ENCODE measurements at places on chromosomes 7 and 10.

DNA sequence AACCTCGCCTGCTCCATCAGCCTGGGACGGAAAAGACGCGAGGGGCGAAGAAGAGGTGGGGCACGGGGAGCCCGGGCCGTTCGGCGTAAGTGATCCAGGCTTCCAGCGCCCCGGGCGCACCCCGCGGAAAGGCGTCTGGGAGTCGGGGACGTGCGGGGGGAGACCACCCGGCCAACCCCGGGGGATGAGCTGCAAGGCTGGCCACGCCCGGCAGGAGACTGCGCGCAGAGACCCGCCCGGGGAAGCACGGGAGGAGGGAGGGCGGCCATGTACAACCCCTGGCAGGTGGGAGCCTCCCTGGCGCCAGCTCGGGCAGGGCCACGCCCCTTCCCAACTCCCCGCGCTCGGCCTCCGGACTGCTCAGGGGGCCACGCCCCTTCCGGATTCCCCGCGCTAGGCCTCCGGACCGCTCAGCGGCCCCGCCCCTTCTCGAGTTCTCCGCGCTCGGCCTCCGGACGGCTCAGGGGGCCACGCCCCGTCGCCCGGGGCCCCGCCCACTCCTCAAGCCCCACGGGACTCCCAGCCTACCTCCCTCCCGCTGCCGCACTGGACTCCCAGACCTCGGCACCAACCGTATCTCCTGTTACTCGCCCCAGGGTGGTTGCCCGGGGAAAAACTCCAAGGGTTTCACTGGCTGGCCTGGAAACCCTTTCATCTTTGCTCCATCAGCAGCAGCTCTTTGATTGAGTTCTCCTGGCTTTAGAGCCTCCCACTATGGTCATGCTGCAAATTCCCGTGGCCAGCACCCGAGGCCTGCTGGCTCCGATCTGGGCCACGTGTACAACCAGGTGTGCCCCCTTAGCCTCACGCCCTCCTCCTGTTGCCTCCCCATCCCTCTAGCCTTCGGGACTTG is 284.4 kb downstream of the ZEB1 start:
- DNase-seq, result peak; percentile 71

GRCh38 chr7:121488111-121488650 is 92.1 kb upstream of the FAM3C start:
- no peak for DNase-seq

GRCh38 chr7:86863452-86863851 is 196.0 kb downstream of the ELAPOR2 start:
- DNase-seq, result no peak

GRCh38 chr10:62814756-62815380 is 1.3 kb downstream of the EGR2 start:
- DNase-seq, result no peak

DNA sequence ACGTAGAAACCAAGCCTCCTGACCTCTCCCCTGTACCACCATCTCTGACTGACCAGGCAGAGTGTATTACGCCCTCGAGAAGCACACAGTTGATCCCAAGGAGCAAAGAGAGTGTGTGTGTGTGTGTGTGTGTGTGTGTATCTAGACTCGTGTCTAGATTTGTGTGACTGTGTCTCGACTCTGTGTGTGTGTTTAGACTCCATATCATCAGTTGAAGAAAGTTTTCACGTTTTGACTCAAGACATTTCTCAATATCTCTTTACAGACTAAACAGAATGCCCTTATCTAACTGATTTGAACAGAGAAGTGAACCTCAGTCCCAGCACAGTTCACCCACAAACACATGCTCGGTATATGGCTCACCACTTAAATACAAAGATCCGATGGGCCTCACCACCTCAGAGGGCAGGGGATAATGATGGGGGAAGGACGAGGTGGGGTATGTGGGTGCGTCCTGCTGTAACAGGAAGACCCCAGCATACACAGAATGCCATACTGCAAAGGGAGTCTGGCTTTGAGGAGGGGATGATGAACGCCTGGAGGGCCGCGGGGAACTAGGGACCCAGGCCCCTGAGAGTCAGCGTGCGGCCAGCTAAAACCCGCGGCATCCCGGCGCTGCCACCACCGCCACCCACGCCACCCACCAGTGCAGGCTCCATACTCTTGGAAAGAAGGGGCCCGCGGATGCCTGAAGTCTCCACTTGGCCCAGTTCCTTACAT is 780 bp downstream of the ALDH18A1 start:
- peak; percentile 12 for DNase-seq

- no peak for DNase-seq
These were observed 19.6 kb upstream of the GTPBP4 start for GRCh38 chr10:968546-969199.

- no peak for DNase-seq
These were observed 2.2 kb upstream of the C10orf95 start for GRCh38 chr10:102453502-102453901.

- DNase-seq, result no peak
These were observed 139.0 kb downstream of the MGMT start for GRCh38 chr10:129605986-129606518.

DNA sequence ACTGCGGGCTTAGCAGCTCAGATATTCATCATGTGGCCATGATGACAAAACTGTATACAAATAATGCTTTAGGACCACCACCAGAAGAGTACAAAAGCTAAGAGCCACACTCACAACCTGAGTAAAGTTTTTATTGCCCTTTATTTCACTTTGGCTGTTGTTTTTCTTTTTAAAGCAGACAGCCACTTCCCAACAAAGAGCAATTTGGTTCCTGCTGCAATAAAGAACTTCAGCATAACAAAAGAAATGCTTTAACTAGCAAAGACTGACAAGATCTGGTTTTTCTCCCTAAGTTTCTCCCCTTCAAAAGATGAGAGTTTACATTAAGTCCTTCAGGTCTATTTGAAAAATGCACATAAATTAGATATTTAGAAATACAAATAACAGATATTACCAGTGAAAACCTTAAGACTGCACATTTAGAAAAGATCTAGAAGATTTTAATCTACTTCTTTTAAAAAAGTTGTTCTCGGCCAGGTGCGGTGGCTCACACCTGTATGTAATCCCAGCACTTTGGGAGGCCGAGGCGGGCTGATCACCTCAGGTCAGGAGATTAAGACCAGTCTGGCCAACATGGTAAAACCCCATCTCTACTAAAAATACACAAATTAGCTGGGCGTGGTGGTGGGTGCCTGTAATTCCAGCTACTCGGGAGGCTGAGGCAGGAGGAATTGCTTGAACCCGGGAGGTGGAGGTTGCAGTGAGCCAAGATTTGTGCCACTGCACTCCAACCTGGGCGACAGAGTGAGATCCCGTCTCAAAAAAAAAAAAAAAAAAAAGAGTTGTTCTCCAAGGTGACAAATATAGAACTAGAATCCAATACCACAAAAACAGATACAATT is 59.4 kb downstream of the WAPL start:
- DNase-seq, result no peak

- peak; percentile 69 for DNase-seq
These were observed 4.1 kb downstream of the KCNIP2 start for GRCh38 chr10:101839416-101840063.

- no peak for DNase-seq
These were observed 295.1 kb downstream of the RPS24 start for GRCh38 chr10:78328592-78329404.

- DNase-seq, result no peak
These were observed 96.5 kb upstream of the RHOBTB1 start for GRCh38 chr10:61040399-61041016.

- DNase-seq, result peak; percentile 75
These were observed at the start of gene GIMAP1 for GRCh38 chr7:150716368-150716767. Gene GIMAP1 (plus strand): TSS chr7:150716613. CDS start chr7:150719048, 2,435 bp downstream.

GRCh38 chr10:1345368-1345767 is 289.2 kb downstream of the WDR37 start:
- no peak for DNase-seq

DNA sequence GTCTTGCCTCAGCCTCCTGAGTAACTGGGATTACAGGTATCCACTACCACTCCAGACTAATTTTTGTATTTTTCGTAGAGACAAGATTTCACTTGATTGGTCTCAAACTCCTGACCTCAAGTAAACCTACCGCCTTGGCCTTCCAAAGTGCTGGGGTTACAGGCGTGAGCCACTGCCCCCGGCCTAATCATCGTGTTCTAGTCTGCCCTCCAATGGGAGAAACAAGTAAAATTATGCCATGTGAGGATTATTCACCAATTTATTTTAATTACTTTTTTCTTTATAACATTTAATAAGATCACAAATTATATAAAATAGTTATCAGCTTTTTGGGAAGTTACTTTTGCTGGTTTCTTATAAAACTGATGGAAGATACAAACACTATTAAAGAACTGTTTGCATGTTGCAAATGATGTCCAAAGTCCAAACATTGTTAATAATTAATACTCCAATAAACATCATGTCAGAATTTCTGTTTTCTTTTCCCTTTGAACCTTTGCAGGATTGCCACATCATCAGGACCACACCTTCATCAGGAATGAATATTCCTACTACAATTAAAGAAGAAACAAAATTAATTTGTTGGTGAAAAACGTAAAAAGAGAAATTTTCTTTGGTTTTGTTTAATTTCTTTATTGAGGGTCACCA is 786 bp upstream of the AKR1C4 start:
- no peak for DNase-seq

DNA sequence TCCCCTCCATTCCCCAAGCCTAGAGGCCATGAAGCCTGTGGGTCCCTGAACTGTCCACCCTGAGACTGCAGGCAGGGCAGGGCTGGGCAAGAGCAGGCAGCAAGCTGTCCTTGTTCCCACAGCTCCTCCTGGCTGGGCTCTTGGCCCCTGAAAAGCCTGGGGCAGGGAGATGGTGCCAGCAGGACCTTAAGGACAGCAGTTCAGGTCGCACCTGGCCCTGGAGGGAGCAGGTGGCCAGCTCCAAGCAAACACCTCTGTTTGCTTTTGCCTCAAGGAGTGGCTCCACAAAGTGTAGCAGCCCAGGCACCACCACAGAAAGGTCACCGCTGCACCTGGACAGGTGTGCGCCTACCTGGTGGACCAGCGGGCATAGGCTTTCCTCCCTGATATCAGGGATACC is 5.2 kb downstream of the RET start:
- no peak for DNase-seq

GRCh38 chr7:95828824-95829790 is 56.8 kb downstream of the DYNC1I1 start:
- no peak for DNase-seq

Data from CD4-positive, alpha-beta T cell treated with Interleukin-21 for 1 hour (primary cell).